T-helper 2 cell treated with Interferon-gamma antibody and Interleukin-4, amounts not matched to agents 5 μg/mL and 100 μg/mL, for 36 hours (primary cell): ENCODE measurements at places on chromosomes 16 and 17.

- no peak for DNase-seq
These were observed 10.6 kb downstream of the TSC2 start for GRCh38 chr16:2058420-2058819.

DNA sequence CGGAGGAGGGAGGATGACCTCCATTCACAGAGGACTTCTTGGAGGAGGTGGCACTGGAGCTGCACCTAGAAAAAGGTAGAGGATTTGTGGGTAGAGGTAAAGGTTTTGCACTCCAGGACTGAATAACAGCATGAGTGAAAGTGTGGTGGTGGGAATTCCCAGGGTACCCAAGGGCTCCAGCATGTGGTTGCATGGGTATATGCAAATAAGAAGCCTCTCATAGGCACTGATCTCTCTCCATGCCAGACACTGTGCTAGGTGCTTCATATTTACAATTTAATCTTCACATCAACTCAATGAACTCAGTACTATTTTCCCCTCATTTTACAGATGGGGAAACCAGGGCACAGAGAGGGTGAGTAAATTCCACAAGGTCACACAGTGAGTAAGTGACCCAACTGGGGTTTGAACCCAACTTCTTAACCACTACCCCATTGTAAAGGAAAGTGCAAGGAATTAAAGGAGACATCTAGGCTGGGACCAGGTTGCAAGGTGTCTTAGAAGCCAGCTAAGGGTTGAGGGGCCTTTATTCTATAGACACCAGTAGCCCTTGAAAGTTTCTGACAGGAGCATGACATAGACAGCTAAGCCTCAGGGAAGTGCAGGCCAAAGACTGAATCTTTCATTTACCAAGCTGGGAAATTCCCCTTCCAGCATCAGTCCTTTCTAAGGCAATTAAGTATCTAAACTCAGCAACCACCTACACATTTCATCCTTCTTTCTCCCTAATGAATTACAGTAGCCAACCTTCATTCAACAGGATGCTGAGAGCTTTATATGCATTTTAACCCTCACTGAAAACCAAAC lies 21.3 kb downstream of the SCNN1B start:
- DNase-seq, result no peak

- no peak for DNase-seq
These were observed 1.2 kb downstream of the BRIP1 start for GRCh38 chr17:61862105-61862574.

GRCh38 chr17:55672585-55673501 lies 49.8 kb downstream of the TMEM100 start:
- no peak for DNase-seq

DNA sequence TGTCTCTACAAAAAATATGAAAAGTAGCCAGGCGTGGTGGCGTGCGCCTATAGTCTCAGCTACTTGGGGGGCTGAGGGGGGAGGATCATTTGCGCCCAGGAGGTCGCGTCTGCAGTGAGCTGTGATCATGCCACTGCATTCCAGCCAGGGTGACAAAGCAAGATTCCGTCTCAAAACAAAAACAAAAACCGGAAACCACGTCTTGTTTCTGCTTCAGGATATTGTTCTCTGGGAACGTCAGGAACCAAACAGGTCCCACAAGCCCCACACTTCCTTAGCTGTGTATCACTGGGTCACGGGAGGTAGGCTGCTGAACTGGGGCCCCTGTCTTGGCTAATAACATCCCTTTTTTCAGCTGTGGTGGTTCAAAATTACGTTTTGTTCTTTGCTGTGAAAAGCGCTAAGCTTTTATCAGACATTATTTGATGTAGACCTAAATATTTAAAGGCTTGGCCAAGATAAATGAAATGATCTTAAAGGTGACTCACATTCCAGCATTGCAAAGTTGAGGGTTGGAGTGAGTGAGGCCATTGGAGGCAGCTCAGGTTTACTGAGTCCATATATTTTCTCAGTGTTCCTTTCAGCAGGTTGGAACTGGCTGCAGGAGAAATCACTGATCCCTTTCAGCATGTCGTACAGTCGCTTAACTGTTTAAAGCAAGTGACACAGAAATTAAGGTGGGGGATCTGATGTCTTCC lies 16.4 kb upstream of the SEC14L1 start:
- DNase-seq, result no peak

DNA sequence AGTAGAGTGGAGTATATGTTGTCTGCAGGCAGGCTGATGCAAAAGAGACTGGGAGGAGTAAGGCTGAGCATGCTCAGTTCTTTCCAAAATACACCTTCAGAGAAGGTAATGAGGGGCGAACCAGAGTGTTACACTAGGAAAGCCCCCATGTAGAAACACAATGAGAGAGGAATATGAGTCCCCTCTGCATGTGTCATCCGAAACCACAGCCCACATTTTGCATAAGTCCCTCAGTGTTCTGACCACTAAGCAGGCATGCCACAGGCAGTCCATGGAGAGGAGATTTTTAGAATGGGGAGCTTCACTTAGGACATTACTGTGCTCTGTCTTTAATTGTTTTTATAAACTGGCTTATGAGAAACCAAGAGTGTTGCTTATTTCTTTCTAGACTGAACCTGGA lies 32.0 kb downstream of the SLC6A2 start:
- no peak for DNase-seq

DNA sequence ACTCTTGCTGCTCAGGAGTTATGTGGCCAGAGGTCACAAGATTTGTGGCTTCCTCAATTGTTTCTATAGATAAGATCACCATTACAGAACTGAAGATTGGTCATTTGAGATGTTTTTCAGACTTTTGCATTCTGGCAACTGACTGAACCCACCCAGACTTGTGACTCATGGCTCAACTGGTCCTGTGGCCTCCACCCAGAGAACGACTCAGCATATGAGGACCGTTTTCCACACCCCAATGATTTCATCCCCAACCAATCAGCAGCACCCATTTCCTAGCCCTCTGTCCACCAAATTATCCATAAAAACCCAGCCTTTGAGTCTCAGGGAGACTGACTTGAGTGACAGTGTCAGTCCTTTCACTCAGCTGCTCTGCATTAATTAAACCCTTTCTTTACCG lies 143.2 kb upstream of the ASIC2 start:
- no peak for DNase-seq

DNA sequence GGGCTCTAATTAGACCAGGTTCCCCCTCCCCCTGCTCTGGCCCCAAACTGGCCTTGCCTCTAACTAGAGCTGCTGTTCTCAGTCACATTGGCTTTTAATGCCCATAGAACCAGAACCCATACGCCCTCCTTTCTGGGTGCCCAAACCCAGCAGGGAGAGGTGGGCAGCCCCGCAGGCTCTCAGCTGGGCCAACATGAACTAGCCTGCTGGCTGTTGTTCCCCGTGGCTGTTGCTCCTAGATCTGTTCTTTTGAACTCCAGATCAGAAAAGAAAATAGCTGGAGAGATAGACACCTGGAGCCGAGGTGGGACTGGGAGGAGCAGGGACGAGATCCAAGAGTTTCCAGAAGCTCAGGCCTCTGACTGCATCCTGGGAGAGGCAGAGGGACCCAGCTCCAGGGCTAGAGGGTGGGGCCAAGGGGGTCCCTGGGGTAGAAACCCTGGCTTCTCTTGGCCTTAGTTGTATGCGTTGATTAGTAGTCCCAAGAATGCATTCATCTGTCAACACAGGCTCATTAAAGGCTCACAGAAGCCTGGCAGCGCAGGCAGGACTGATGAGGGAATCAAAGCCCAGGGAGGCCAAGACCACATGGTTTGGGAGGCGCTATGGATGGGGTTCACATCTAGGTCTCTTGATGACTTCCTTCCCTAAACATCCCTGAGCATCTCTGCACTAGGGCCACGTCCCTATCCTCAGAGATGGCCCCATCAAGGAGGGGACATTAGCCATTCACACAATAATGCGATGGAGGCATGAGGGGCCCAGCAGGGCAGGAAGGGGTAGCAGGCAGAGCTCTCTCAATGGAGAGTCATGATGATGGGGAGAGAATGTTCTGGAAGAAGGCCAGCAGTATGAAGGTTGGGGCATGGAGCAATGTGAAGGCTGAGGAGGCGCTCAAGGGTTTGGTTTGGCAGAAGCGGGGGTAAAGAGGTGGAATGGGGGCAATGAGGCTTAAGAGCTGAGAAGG lies 1.3 kb upstream of the CPSF4L start:
- DNase-seq, result no peak

DNA sequence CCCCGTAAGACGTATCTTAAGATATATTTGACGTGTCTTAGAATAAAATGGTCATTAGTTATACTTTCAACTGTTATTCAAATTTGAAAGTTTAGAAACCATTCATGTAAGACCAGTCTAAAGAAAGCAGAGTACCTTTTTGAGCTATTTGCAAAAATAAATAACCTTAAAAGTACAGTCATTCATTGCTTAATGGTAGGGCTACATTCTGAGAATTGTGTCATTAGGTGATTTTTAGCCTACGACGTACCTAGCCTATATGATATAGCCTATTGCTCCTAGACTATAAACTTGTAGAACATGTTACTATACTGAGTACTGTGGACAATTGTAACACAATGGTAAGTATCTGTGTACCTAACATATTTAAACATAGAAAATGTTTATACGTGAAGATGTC lies 139.2 kb downstream of the PHKB start:
- no peak for DNase-seq

GRCh38 chr17:57210972-57211411 lies 45.3 kb upstream of the MSI2 start:
- DNase-seq, result no peak

GRCh38 chr16:75491876-75492275 lies 3.4 kb downstream of the CHST6 start:
- DNase-seq, result no peak

GRCh38 chr17:61088556-61088955 lies 311.1 kb upstream of the TBX2 start:
- no peak for DNase-seq

DNA sequence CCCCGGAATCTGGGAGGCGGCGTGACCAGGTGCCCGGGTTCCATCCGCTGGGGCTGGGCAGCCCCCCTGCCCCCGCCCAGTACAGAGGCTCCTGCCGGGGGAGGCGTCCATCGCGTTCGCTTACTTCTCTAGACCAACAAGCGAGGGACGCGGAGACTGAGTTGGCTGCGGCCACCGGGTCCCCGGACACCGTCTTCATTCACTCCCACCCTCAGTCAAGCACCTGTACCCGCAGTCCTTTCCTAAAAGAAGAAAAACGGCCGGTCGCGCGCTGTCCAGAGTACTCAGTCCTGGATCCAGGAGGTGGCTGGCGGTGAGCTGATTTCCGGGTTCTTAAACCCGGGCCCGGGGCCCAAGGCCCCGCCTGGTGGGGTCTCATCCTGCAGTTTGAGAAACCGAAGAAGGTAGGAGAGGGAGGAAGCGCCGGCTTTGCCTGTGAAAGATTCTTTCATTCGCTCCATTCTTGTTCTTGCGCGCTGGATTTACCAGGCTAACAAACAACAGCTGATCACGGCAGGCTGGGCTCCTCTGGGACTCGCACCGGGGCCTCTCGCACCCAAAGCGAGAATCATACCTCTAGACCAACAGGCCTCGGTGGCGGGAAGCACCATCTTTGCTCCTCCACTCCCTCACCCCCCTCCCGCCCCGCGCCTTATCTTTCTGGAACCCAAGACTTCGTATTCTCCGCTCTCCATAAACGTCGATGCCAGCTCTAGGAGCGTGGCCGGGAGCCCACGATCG lies 17.4 kb upstream of the OR1F1 start:
- no peak for DNase-seq

DNA sequence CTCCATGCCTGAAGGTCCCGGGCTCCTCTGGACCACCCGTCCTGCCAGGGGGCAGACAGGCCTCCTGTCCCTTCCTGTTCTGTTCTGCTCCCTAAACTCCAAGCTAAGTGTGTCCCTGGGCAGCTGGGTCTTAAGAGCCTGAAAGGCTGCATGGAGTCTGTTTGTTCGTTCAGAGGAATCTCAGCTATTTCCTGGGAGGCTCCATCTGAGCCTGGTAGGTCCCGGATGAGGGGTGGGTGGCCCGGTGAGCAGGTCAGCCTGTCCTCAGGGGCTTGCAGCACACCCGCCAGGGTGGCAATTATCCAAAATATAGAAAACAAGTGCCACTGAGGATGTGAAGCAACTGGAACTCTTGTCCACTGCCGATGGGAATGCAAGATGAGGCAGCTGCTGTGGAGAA lies 12.6 kb downstream of the ACTG1 start:
- no peak for DNase-seq

DNA sequence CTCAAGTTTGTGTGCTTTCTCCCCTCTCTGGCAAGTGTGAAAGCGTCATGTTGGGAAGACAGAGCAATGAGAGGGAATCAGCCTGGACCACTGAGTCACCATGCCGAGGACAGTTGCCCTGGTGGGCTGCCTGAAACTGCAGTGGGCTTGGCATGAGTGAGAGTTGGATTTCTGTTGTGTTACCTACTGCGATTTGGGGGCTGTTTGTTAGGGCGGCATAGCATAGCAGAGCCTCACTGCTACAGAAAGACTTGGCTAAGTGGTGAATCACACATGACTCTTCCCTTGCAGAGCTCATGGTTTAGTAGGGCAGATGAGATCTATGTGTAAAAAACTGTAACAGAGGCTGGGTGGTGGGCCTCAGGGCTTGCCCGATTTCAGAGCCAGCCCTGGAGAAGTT lies 324.6 kb downstream of the C16orf95 start:
- no peak for DNase-seq

DNA sequence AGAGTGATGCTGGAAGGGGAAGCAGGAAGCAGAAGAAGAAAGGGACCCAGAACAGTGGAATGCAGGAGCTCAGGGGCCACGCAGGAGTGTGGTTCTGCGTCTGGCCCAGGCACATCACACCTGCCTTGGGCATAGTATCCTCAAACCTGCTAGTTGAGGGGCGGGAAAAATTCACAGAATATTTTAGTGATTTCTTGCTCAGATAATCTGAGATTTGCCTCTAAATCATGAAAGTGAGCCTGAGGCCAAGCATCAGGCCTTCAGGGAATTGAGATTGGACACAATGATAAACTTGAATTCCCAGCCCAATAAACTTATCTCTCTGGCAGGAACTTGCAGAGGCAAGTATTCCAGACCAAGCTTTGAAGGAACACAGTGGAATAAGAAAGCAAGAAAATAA lies 48.5 kb upstream of the CCL2 start:
- DNase-seq, result no peak

GRCh38 chr17:80853076-80853475 lies 138.6 kb upstream of the CHMP6 start:
- no peak for DNase-seq

DNA sequence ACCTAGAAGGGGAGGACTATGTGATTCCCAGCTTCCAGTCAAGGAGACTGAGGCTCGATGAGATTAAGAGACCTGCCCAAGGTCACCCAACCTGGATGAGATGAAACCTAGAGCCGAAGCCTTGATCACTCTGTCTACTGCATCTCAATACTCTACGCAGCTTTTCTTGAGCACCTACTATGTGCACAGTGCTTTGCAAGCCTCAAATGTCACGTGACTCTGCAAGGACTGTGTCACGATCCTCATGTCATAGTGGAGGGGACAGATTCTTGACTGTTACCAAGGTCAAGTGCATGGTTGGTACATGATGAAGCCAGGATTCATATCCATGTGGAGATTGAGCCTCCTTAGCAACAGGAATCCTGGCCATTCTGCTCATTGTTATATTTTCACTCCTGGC lies 14.7 kb downstream of the BCO1 start:
- no peak for DNase-seq

GRCh38 chr16:76226011-76226410 lies 51.2 kb upstream of the CNTNAP4 start:
- no peak for DNase-seq
